ENCODE measurements at places on chromosomes 16 and 17.

GRCh38 chr16:27677263-27677662 is 127.3 kb downstream of the KATNIP start:
- no peak for DNase-seq

- peak; percentile 2 for DNase-seq
These were observed 667.4 kb upstream of the SALL1 start for GRCh38 chr16:51818342-51818944.

DNA sequence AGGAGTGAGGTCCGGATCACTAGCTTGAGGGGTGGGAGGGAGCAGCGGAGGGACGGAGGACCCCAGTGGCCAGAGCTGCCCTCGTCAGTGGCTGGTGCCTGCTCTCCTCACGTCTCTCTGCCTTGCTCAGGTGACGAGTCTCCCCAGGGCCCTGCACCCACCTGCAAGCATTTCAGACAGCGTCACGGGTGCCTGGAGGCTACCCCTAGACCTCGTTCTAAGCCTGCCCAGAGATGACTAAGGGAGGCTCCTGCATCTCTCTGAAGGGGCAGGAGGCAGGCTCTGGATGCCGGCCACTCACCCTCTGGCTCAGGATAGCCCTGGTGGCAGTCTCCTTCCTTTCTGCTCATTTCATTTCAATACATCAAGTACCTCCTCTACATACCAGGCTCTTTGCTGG is 68.8 kb downstream of the MRC2 start:
- DNase-seq = no peak

DNA sequence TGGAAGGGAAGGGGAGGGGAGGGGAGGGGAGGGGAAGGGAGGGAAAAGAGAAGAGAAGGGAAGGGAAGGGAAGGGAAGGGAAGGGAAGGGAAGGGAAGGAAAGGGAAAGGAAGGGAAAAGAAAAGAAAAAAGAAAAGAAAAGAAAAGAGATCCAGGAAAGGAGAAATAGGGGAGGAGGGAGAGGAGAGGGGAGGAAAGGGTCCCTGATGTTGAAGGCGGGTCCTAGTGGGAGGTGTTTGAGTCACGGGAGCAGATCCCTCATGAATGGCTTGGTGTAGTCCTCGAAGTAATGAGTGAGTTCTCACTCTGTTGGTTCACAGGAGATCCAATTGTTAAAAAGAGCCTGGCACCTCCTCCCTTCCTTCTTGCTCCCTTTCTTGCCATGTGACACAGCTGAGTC is 6.9 kb upstream of the USP31 start:
- no peak for DNase-seq

Data from NCI-H1930 (cell line).